ENCODE measurements at places on chromosomes 7 and 10.
A peak's percentile ranks its signal among the peaks of the same experiment; 100 is the strongest.

- peaks cover 12% of the 10 kb centered on the region for H3K4me1 ChIP-seq
- no peak overlapping the region for H3K4me3 ChIP-seq
These were observed 34.4 kb downstream of the HSPA12A start for GRCh38 chr10:116707981-116708380.

- H3K27ac ChIP-seq, result no peak overlapping the region
- no peaks in the 10 kb centered on the region for H3K36me3 ChIP-seq
- H3K4me3 ChIP-seq, result no peak overlapping the region
- no peaks in the 10 kb centered on the region for H3K4me1 ChIP-seq
- no peaks in the 10 kb centered on the region for H3K27me3 ChIP-seq
These were observed 184.1 kb downstream of the BICC1 start for GRCh38 chr10:58696736-58697135.

DNA sequence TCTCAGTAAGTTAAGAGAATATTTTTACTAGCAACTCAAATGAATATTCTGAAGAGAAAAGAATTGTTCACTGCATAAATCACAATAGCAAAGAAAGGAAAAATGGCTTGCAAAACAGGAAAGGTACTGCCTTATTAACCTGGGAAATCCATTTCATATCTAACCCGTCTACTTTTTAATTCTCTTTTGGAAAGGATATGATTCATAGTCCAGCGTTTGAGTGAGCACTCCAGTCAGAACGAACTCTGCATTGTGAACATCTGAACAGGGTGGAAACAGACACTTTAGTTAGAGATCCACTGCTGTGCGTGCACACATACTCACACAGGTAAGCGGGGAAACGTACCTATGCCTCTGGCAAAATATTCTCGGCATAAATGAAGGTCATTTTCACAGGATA lies 56.8 kb downstream of the PAXIP1 start:
- no peaks in the 10 kb centered on the region for H3K4me1 ChIP-seq
- DNase-seq, result no peak
- H3K27ac ChIP-seq, result no peak overlapping the region
- peaks cover 5% of the 10 kb centered on the region for H3K36me3 ChIP-seq
- no peak overlapping the region for H3K4me3 ChIP-seq

GRCh38 chr10:12308736-12309375 lies 40.5 kb upstream of the CAMK1D start:
- H3K27ac ChIP-seq, result no peak overlapping the region
- H3K4me1 ChIP-seq, result no peaks in the 10 kb centered on the region
- no peak for DNase-seq

- no peak for DNase-seq
- H3K4me1 ChIP-seq, result peaks cover 18% of the 10 kb centered on the region
- no peaks in the 10 kb centered on the region for H3K27me3 ChIP-seq
- H3K4me3 ChIP-seq, result no peak overlapping the region
- H3K27ac ChIP-seq, result no peak overlapping the region
- no peaks in the 10 kb centered on the region for H3K36me3 ChIP-seq
These were observed 26.8 kb downstream of the GOLGA7B start for GRCh38 chr10:97876402-97876801.

GRCh38 chr10:32041290-32042028 lies 14.8 kb downstream of the KIF5B start:
- DNase-seq, result no peak
- no peak overlapping the region for H3K4me3 ChIP-seq
- H3K36me3 ChIP-seq, result no peaks in the 10 kb centered on the region
- H3K27me3 ChIP-seq, result no peaks in the 10 kb centered on the region
- peaks cover 6% of the 10 kb centered on the region for H3K4me1 ChIP-seq
- no peak overlapping the region for H3K27ac ChIP-seq

DNA sequence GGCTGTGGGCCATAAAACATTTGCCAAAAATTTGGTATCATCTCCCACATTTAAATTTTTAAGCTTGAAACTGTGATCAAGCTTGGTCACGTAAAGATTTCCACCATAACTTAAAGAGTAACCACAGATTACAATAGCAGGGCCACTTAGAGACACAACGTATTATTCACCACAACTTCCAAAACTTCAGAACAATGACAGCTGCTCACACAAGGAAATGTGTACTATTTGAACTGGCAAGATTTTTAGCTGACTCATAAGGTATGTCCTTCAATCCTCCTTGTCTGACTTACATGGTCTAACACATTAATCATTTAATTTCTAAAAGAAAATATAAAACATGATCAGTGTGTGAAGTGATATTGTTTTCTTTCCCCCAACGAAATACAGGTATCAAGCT lies 234.5 kb downstream of the PARD3 start:
- H3K36me3 ChIP-seq, result no peaks in the 10 kb centered on the region
- no peaks in the 10 kb centered on the region for H3K4me1 ChIP-seq
- DNase-seq, result no peak
- H3K27me3 ChIP-seq, result no peaks in the 10 kb centered on the region

GRCh38 chr7:34013421-34013820 lies 108.1 kb downstream of the BMPER start:
- no peaks in the 10 kb centered on the region for H3K27me3 ChIP-seq
- DNase-seq, result no peak
- no peak overlapping the region for H3K27ac ChIP-seq
- H3K4me3 ChIP-seq, result no peak overlapping the region
- no peaks in the 10 kb centered on the region for H3K4me1 ChIP-seq

- H3K27ac ChIP-seq, result no peak overlapping the region
- no peak overlapping the region for H3K4me3 ChIP-seq
- H3K36me3 ChIP-seq, result no peaks in the 10 kb centered on the region
- no peak for DNase-seq
- H3K27me3 ChIP-seq, result no peaks in the 10 kb centered on the region
These were observed 1164.2 kb upstream of the LRRN3 start for GRCh38 chr7:109926738-109927137.

GRCh38 chr7:27419581-27420177 lies 177.1 kb downstream of the EVX1 start:
- H3K4me1 ChIP-seq, result no peaks in the 10 kb centered on the region
- DNase-seq, result no peak
- no peak overlapping the region for H3K27ac ChIP-seq
- no peaks in the 10 kb centered on the region for H3K27me3 ChIP-seq
- no peak overlapping the region for H3K4me3 ChIP-seq

- H3K27me3 ChIP-seq, result no peaks in the 10 kb centered on the region
- no peak for DNase-seq
- H3K36me3 ChIP-seq, result no peaks in the 10 kb centered on the region
These were observed 140.6 kb downstream of the TMEM168 start for GRCh38 chr7:112649560-112649959.

GRCh38 chr7:55534262-55534915 lies 37.9 kb downstream of the VOPP1 start:
- no peaks in the 10 kb centered on the region for H3K27me3 ChIP-seq
- no peak overlapping the region for H3K4me3 ChIP-seq
- H3K4me1 ChIP-seq, result no peaks in the 10 kb centered on the region
- peak overlapping the region; percentile 77 for H3K27ac ChIP-seq
- DNase-seq, result peak; percentile 47

GRCh38 chr10:78757344-78757925 lies 311.3 kb upstream of the ZMIZ1 start:
- H3K4me1 ChIP-seq, result peaks cover 14% of the 10 kb centered on the region
- peak overlapping the region; percentile 35 for H3K27ac ChIP-seq
- DNase-seq, result no peak
- H3K27me3 ChIP-seq, result peaks cover 22% of the 10 kb centered on the region

Data from esophagus squamous epithelium (tissue), 5 donors.